Pulmonary artery endothelial cell (primary cell): ENCODE measurements at places on chromosomes 2 and 18. TPM values are rescaled to one million over a fixed set of nuclear protein-coding genes. Genes with fewer than 3 reads are reported as not detected.

GRCh38 chr2:23692851-23693605 lies 233.9 kb downstream of the ATAD2B start:
- DNase-seq: no peak

GRCh38 chr2:231277962-231278361 lies 79.5 kb downstream of the ARMC9 start:
- no peak for DNase-seq

DNA sequence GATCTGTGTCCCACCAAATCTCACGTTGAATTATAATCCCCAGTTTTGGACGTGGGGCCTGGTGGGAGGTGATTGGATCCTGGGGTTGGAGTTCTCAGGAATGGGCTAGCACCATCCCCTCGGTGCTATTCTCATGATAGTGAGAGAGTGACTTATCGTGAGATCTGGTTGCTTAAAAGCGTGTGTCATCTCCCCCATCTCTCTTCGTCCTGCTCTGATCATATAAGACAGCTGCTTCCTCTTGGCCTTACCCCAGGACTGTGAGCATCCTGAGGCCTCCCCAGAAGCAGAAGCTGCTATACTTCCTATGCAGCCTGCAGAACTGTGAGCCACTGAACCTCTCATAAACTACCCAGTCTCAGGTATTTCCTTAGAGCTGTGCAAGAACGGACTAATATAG lies 163.7 kb upstream of the NDUFV2 start:
- DNase-seq: no peak

DNA sequence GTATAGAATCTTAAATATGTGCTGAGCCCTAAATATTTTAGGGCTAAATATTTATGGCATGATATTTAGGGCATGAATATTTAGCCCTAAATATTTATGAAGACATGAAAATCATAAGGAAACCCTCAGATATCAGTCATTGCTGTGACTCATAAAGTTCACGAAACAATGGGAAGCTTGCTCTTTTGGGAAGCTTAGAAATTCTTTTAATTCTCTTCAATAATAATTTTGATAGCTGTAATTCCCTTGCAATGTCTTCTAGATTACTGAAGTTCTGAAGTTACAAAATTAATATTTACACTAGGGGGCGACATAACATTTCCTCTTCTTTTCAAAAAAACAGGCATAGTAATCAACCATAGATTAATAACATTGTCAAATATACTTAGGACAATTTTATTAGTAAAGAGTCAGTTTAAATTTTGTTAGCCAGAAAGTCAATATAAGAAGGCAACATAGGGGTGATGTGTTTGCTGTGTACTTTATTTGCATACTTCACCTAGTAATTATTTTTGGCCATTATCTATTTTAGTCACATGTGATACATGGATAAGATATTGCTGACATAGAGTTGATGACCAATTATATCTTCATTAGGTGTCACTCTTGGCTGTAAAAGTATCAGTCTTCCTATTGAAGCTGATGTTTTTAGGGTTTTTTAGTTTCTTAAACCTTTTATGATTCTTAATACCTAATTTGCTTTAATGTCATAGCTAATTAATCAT lies 13.2 kb downstream of the ZNF804A start:
- no peak for DNase-seq

Gene CXCR4
- 30.5 and 126 TPM in 2 replicates for total RNA-seq

- no peak for DNase-seq
These were observed 46.7 kb downstream of the ARHGAP28 start for GRCh38 chr18:6776188-6776587.

DNA sequence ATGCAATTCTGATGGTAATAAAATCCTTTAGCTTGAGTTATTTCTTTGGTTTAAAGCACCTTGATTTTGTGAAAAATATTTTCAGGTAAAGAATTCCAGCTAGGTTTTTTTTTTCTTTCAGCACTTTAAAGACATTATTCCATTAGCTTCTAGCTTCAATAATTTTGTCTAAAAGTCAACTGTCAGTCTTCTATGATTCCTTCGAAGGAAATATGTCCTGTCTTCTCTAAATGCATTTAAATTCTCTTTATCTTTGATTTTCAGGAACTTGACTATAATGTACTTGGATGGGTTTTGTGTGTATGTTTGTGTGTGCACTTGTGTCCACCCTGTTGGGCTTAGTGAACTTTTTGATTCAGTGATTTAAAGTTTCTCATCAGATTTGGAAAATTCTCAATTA lies 4.7 kb downstream of the LONRF2 start:
- no peak for DNase-seq

GRCh38 chr18:4035521-4035920 lies 419.6 kb downstream of the DLGAP1 start:
- no peak for DNase-seq

Gene SMIM21
- total RNA-seq: not detected in 2 replicates

DNA sequence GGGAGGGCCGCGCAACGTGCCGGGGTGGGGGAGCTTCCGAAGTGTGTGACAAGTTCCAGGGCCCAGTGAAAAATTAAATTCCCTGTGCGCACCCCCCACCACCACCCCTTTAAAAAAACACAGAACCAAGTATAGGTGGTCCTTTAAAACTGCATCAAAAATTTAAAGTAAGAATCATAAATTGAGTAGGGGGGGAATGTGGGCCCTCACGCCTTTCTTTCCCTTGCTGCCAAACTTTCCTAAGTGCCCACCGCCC lies 2.5 kb downstream of the BCL11A start:
- DNase-seq: no peak

DNA sequence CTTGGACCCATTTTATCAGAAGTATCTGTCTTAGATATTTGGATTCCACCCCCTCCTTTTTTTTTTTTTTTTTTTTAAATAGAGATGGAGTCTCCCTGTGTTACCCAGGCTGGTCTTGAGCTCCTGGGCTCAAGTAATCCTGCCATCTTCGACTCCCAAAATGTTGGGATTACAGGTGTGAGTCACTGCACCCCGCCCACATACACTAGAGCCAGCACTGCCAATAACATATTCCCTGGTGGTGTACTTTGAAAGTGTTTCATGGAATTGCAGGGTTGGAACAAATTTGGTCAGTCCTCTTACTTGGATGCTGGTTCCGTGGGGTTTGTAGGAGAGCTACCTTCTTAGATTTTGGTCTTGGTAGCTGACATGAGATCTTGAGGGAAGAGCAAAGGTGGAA lies 15.0 kb downstream of the PDCL3 start:
- no peak for DNase-seq
